Stimulated activated CD4-positive, alpha-beta T cell treated with anti-CD3 and anti-CD28 coated beads, TNF-alpha, amount 100 ng/mL, for 24 hours (primary cell): ENCODE measurements at places on chromosomes 13 and 19.
A peak's percentile ranks its signal among the peaks of the same experiment; 100 is the strongest.

GRCh38 chr19:2460245-2460644, 3.5 kb upstream of the LMNB2 start:
- DNase-seq = no peak

- DNase-seq = peak; percentile 88
Measured at GRCh38 chr19:46634045-46634655, 1.9 kb downstream of the GNG8 start.

DNA sequence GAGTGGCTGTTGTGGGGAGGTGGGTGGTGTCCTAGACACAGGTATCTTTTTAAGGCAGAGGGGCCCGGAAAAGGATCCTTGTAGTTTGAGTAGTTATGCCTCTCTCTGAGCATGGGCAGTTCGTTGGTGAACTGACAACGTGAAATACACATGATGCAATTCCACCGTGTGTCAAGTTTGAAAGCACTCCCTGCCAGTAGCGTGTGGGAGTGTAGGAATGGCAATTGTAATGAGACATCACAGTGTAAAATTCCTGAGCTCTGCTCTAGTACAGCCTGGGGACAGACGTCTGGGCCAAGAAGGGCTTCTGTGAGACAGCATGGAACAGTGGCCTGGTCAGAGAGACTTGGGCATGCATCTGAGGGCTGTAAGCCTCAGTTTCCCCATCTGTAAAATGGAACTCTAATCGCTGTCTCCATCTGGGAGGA, 10.4 kb upstream of the ASF1B start:
- no peak for DNase-seq

DNA sequence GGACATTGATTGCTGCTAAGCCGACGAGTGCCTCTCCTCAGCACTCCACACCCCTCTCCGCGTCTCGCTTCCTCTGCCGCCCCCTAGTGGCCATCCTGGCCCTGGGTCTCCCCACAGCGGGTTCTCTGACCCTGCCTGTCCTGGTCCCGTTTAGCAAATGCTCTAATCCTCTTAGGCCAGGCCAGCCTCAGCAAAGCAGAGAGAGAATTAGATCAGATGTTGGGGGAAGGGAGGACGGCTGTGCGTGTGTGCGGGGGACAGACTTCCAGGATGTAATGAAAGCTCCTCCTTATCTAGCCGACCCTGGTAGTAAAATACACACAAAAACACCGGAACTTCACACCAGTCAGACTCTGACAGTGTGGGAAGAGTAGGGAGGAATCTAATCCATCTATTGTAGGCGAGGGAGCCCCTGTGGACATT, 4.5 kb downstream of the TPRX2 start:
- DNase-seq = peak; percentile 76

DNA sequence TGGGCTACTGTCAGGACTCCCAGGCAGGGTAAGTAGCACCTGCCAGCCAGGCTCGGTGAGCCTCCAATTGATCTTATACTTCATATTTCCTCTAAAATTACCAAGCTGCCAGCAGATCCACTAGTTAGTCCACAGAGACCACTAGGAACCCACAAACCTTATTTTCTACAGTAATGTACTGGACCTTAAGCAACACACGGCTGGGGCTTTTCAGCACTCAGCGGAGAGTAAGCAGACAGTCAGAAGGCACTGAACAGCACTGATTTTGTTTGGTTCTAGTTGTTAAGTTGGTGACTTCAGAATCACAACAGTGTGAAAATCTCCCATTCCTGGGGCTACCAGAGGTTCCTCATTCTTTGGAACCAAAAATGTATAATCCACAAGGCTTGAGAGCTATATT, 56.1 kb downstream of the MRPL57 start:
- DNase-seq = no peak

- DNase-seq = no peak
Measured at GRCh38 chr19:11038511-11038910, 50.8 kb upstream of the LDLR start.

DNA sequence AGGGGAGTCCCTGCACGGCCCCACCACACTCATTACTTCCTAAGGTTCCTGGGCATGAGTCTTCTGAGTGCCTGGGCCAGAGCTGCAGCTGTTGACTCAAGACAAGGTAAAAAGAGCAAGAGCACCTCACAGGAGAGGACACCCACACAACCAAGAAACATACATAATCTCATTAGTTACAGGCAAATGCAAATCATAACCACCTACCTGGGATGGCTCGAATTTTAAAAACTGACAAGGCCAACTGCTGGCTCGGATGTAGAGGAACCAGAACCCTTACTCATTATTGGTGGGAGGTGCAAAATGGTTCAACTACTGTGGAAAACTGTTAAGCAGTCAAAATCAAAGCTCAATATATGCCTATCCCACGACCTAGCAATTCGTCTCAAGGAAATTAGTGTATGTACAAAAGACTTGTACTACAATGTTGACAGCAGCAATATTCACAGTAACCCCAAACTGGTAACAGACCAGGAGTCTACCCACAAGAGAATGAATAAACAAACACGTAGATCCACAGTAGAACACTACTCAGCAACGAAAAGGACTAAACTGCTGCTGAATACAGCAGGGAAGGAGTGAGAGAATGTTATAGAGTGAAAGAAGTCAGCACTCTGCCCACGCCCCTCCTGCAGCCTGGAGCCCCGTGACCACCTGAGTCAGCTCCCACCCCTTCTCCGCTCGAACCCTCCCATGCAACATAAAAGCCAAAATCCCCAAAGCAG, 15.8 kb downstream of the AKT2 start:
- no peak for DNase-seq

- no peak for DNase-seq
Measured at GRCh38 chr19:56547535-56547934, 8.8 kb downstream of the ZFP28 start.

- no peak for DNase-seq
Measured at GRCh38 chr19:45767881-45768654, 984 bp downstream of the SIX5 start.

- no peak for DNase-seq
Measured at GRCh38 chr13:28409648-28410047, 85.3 kb downstream of the FLT1 start.

- DNase-seq = no peak
Measured at GRCh38 chr13:102757006-102757405, 16.6 kb downstream of the TEX30 start.

DNA sequence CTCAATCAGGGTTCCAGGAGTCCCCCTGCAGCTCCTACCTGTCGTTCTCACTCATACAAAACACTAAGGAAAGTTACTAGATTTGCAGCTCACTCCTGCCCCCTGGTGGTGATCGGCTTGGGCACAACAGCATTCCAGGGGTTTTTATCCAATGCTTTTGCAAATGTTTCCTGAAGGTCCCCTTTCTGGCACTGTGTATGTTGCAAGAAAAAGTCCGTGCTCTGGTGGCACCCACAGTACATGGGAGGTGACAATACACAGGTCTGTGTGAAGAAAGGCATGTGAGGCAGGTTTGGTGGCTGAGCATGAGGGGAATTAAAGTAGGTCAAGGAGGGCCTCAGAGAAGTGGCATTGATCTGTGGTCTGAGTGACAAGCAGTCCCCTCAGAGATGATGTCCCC, 8.6 kb upstream of the TYK2 start:
- DNase-seq = peak; percentile 83

GRCh38 chr13:49956131-49956530, 20.0 kb upstream of the SPRYD7 start:
- no peak for DNase-seq

- no peak for DNase-seq
Measured at GRCh38 chr19:48720251-48720612, 707 bp upstream of the MAMSTR start.

- DNase-seq = no peak
Measured at GRCh38 chr19:19261350-19262189, 11.5 kb downstream of the TM6SF2 start.

GRCh38 chr13:29536853-29537252, 58.6 kb downstream of the SLC7A1 start:
- DNase-seq = no peak

DNA sequence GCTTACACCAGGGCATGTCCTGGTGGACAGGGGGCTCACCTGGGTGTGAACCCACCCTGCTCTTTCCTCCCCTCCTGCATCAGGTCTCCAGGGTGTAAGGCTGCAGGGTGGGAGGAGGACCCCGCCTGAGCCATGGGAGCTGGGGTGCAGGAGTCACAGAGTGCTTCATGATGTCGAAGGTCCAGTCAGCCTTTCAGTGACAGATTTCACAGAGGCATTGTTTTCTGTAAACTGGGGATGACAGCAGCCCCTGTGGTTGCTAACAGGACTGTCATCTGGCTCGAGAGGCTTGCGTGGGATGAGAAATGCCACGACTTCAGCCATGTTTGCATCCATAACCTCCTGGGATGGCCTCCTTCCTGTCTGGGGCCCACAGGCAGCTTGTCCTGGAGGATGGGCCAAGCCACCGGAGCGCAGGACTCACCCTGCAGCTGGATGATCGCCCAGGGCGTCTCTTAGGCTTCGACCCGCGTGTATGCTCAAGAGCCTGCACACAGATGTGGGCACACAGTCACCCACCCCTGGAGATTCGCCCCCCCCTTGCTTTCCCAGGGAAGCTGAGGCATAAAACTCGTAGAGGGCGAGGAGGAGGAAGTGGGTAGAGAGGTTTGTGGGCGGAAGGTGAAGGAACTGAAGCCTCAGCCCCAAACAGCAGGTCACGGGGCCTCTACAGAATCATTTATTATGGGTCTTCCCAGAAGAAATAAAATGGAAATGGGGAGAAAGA, 4.9 kb downstream of the NANOS3 start:
- no peak for DNase-seq
